ELR (cell line): ENCODE measurements at places on chromosomes 3 and 15.
A peak's percentile ranks its signal among the peaks of the same experiment; 100 is the strongest.

DNA sequence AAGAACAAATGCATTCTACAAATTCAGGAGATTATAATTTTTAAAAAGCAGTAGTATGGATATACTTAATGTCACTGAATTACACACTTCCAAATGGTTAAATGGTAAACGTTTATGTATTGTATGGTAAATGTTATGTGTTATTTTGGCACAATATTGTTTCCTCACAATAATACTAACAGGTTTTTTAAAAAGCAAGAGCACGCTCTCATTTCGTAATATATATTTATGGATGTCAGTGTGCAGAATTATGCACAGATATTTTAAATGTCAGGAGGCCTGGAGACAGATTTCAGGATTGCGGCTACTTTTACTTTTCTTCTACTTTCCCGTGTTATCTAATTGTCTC is 533 bp downstream of the ZNF445 start:
- DNase-seq, result no peak

GRCh38 chr3:179391906-179392305 is 44.4 kb downstream of the MFN1 start:
- DNase-seq, result no peak

DNA sequence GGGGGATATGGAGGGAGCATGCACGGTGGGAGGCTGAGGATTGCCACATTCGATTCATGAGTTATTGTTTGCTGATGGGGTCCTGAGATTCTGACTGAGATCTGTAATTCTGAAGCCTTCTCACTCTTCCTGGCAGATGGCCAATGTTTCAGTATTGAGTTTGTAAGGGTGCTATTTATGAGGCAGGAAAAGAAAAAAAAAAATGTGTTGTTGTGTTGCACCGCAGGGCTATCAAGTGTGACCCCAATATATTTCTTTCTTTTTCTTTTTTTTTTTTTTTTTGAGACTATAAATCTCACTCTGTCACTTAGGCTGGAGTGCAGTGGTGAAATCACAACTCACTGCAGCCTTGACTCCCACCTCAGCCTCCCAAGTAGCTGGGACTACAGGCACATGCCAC is 3.2 kb upstream of the SENP2 start:
- DNase-seq, result peak; percentile 13

- DNase-seq, result no peak
Measured at GRCh38 chr3:100982710-100983109, 10.5 kb downstream of the ABI3BP start.

GRCh38 chr3:66507423-66508260 is 6.8 kb upstream of the LRIG1 start:
- DNase-seq, result no peak

- DNase-seq, result no peak
Measured at GRCh38 chr3:72797773-72798543, 50.3 kb downstream of the SHQ1 start.

GRCh38 chr3:12445523-12446240 is 38.6 kb upstream of the TSEN2 start:
- no peak for DNase-seq

- peak; percentile 81 for DNase-seq
Measured at GRCh38 chr3:179969525-179969924, 67.2 kb downstream of the PEX5L start.

GRCh38 chr15:67197364-67197695 is 57.1 kb downstream of the AAGAB start:
- no peak for DNase-seq

- peak; percentile 78 for DNase-seq
Measured at GRCh38 chr3:120192159-120192558, 92.9 kb downstream of the GPR156 start.

- no peak for DNase-seq
Measured at GRCh38 chr3:123329636-123330340, 119.1 kb downstream of the ADCY5 start.

DNA sequence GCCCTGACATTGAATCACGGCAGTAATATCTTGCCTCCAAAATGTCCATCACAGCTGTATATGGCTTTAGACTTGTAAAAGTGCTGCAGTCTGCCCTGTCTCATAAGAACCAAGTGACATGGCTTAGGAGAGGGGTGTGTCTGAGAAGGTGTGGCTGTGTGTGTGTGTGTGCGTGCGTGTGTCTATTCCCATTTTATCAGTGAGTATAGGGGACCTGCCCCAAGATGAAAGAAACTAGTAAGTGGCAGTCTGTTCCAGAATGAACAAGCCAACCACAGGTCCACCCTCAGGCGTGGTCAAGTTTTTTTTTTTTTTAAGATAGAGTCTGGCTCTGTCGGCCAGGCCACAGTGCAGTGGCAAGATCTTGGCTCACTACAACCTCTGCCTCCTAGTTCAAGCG is 5.6 kb upstream of the RHOV start:
- no peak for DNase-seq

DNA sequence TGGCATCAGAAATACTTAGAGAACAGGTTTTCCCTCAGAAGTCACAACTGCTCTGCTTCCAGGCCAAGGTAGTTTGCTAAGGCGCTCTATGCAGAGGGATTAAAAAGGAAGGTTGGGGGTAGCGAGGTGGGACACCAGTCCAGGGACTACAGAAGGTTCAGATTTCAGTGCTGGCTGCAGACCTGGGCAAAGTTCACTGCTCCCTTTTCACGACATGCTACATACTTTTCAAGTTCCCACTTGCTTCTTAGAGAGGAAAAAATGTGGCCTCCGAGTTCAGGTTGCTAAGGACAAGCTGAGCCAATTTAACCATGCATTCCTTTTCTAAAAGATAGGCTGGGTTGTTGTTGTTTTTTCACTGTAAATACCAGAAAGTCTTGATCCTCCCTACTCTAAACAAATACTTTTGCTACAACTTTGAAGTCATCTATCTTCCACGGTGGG is 158.6 kb upstream of the NR2F2 start:
- no peak for DNase-seq

- no peak for DNase-seq
Measured at GRCh38 chr3:197539651-197540051, 16.1 kb downstream of the BDH1 start.
